ENCODE measurements at places on chromosomes 12 and 14.

GRCh38 chr12:32846053-32846452, 50.5 kb downstream of the PKP2 start:
- DNase-seq = no peak

DNA sequence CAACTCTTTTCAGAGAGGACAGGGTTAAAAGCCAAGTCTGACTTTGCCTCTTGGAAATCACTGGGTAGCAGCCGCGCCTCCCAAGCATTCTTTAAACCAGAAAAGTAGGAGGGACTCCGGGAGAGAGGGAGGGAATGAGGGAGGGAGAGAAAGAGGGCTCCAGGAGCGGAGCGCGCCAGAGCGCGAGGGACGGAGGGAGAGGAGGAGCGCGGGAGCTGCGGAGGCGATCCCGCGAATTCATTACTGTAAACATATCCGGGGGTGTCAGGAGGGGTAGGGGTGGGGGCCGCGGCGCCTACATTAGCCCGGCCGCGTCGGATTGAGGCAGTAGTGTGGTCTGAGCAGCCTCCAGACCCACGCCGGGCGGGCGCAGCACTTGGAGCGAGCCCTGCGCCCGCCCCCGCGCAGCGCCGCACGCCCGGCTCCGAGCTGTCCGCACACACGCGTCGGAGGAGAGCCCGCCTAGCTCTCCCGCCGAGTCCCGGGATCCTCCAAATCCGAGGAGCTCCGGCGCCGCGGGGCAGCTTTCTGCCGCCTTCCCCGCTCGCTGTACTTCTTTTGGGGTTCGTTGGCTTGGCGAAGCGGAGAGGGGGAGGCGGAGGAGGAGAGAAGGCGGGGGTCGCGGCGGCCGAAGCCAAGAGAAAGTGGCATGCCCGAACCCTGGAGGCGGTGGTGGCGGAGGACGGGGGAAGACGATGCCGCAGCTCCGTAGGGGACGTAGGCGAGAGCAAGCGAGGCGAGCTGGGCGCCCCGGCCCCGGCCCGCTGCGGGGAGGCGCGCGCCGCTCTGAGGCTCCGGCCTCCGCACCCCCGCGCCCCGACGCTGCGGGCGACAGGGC, 3.3 kb downstream of the FLRT2 start:
- DNase-seq = peak; percentile 77

GRCh38 chr12:32139064-32139421, 32.4 kb downstream of the BICD1 start:
- DNase-seq = no peak

DNA sequence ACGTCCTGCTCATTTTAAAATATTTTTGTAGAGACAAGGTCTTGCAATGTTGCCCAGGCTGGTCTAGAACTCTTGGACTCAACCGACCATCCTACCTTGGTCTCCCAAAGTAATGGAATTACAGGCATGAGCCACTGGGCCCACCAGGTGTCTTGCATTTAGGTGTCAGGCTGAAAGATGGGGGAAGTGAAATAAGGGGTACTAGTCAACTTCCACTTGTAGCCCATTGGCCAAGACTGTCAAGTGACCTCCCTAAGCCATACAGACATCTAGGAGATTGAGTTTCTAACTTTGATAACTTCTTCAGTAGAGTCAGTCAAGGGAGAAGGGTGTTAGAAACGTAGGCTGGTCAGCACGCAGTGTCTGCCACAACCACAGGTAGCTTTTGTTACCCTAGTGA, 32.0 kb downstream of the ARF6 start:
- no peak for DNase-seq

- no peak for DNase-seq
These were observed 77.8 kb downstream of the HSD17B6 start for GRCh38 chr12:56840922-56841321.

DNA sequence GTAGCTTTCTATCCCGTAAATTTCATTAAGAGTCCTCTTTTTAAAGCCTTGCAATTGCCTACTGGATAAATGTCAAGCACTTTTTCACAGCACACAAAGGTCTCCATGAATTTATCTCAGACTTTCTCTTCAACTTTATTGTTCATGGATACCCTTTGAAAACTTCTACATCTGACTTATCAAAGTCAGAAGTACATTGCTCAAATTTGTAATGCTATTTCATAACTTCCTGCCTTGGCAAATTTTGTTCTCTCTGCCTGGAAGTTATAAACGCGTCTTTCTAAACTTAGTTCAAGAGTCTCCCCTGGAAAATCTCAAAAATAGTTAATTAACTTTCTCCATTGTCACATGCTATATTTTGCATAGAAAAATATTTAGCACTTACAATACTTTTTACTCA, 55.9 kb upstream of the RERGL start:
- no peak for DNase-seq

DNA sequence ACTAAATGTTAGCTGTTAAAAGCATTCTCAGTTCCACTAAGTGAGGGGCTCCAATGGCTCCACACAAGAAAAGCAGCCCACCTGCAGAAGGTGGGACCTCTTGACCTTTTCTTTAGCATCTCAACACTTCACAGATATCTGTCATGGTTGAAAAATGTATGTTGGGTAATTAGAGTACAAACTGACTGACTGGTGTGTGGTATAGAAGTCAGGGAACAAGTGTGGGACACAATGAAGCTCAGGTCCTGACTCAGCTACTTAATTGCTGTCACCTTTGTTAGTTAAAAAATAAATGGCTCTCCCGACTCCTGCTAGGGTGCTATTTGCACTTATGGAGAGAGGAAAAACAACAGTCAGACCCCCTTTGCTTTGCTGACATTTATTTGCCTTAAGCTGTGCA, 299.0 kb downstream of the TTC6 start:
- no peak for DNase-seq
